Panc1 (cell line): ENCODE measurements at places on chromosomes 12 and 14. TPM values are rescaled to one million over a fixed set of nuclear protein-coding genes. Genes with fewer than 3 reads are reported as not detected.

DNA sequence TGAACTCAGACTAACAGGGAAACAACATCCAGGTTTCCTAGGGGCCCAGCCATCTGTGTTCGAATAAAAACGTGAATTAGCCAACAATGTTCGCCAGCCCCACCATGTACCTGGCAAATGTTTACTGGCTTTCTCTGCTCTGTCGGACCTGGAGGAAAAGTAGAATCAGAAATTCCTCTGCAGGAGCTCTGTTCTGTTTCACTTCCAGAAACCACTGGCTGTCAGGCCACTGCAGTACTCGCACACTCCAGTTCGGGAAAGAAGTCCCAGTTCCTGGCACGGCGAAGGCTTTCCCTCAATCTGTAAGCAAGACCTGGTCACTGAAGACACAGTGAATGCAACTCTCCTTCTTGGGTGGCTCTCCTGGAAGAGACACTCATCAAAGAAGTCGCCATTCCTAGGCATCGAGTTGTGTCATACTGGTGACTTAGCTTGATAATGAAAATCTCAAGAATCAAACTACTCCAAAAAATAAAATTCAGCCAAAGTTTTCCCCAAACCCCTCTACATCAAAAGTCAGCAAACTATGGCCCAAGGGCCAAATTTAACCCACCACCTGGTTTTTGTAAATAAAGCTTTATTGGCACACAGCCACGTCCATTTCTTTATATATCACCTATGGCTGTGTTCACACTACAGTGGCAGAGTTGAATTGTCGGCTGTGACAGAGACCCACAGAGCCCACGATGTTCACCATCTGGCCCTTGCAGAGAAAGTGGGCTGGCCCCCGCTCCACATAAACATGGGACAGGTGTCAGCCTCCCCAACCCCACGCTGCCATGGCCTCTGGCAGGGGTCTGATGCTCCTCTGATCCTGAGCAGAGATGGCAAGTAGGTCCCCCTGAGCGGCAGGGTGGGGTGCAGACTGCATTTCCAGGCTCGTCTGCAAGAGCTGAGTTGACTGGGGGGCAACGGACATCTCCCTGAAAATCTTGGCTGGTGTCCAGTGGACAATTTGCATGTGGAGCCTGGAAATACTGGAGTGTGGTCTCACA lies 189.2 kb upstream of the DIO3 start:
- no peak for DNase-seq

The RNASE3 gene
- not detected for total RNA-seq

The IL31 gene
- total RNA-seq, result not detected

- DNase-seq, result no peak
These were observed 85.5 kb downstream of the CAPZA3 start for GRCh38 chr12:18823461-18823860.

DNA sequence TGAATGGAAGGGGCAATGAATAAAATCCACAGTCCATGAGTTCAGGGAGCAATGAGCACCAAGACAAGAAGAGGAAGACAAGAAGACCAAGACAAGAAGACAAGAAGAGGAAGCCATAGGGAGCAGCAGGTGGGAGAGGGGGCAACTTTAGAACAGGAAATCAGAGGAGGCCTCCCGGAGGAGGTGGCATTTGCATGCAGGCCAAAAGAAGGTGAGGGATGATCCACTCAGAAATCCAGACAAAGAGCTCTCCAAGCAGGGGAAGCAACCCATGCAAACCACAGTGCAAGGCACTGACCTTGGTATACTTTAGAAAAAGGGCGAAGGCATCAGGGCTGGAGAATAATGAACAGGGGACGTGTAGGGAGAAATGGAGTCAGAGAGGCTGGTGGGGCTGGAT lies 58.6 kb downstream of the SCARB1 start:
- no peak for DNase-seq

- DNase-seq, result no peak
These were observed 1.8 kb upstream of the CCDC198 start for GRCh38 chr14:57495416-57495815.

GRCh38 chr12:46160101-46160980 lies 108.5 kb downstream of the SLC38A1 start:
- DNase-seq, result no peak

The TEP1 gene
- 17.1 TPM for total RNA-seq

- no peak for DNase-seq
These were observed 7.5 kb downstream of the SDS start for GRCh38 chr12:113396200-113396599.

The CLEC6A gene
- not detected for total RNA-seq

- no peak for DNase-seq
These were observed 201.9 kb downstream of the PHETA1 start for GRCh38 chr12:111166779-111167540.

GRCh38 chr14:62143245-62143644 lies 381.0 kb downstream of the SNAPC1 start:
- DNase-seq, result no peak

DNA sequence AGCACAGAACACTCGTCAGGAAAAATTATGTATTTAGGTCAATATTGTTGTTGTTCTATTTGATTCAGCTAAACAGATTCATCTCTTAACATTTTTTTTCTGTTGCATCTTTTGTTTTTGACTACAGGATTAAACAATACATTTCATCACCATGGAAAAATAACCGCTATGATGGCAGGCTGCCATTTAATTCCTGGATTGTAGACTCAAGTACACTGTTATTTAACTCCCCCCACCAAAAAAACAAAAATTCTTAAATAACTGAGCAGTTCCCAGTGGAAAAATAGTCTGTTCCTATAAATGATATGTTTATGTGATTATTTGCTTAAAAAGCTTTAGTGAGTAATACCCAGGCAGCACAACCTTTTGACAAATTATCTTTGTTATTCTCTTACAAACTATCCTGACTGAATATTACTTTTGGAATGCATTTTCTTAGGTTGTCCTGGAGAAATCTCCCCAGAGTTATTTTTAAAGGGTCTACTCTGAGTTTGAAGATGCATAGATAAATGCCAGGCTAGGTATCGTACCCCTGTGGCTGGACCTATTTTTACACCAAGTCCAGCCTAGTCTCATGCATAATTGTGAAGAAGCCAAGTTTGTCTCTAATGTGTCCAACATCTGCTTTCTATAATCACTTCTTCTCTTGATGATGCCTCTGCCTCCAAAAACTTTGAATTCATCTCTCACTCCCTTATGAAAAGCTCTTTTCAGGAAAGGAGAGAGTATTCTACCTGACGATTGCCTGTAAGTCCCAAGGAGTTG lies 3.7 kb downstream of the KERA start:
- no peak for DNase-seq

- no peak for DNase-seq
These were observed 501.5 kb upstream of the TBX3 start for GRCh38 chr12:115185506-115185905.
